Stimulated activated CD4-positive, alpha-beta T cell treated with anti-CD3 and anti-CD28 coated beads, TNF-alpha, amount 100 ng/mL, for 24 hours (primary cell): ENCODE measurements at places on chromosomes 3 and 15.

DNA sequence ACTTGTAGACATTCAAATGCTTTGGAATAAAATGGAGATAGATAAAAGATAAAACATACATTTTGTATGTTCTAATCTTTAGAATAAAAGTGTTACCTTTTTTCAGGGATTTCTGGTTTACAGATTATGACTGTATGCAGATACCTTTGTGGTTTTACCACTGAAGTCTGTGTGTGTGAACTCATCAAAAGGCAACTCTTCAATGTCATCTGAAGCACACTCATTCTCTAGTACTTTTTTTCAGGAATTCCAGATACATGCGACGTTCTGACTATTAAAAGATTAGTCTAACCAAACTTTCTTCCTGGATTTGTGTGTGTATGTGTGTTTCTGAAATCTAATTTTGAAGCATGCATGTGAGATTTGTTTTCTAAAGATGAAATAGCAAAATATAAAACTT, 188.6 kb downstream of the NLGN1 start:
- no peak for DNase-seq

GRCh38 chr3:157384031-157384430, 52.6 kb upstream of the PTX3 start:
- no peak for DNase-seq

DNA sequence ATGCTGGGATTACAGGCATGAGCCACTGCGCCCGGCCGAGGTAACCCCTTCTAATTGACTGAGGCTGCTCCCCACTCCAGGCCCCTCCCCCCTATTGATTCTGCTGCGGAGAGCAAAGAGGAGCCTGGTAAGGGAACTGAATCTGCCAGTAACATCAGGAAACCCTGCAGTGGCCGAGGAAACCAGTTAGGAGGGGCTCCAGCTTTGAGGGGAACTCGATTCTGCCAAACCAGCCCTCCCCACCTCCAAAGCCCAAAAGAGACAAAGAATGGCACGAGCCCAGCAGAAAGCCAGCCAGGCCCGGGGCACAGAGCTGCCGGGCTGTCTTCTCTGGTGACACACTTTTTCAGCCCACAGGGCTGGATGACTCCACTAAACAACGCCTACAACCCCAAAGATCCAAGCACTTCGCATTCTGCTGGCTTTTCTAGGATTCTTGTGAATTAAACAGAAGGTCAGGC, 15.0 kb upstream of the ACAD9 start:
- DNase-seq, result no peak

DNA sequence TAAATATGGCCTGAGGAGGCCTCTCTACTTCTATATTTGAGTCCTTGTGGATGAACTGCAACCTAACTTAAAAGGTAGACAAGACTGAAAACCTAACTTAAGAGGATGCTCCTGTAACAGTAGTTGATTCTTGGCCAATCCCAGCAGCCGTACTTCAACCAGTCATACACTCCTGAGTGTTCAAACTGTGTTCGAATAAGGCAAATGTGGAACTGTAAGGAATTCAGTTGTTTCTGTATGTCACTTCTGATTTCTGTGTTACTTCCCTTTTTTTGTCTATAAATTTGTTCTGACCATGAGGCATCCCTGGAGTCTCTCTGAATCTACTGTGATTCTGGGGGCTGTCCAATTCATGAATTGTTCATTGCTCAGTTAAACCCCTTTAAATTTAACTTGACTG, 20.5 kb downstream of the GALK2 start:
- no peak for DNase-seq

DNA sequence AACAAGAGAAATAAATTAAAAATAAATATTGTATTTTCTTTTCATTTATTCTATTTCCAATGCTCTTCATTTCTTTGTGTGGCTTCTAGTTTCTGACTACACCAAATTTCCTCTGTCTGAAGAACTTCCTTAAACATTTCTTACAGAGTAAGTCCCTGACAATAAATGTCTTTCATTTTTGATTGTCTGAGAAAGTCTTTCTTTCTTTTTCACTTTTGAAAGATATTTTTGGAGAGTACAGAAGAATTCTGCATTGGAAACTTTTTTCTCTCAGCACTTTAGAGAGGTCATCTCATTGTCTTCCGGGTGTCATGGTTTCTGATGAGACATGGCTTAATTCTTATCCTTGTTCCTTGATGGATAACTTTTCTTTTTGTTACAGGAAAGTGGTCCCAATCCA, 119.6 kb downstream of the MOBP start:
- DNase-seq, result no peak

- no peak for DNase-seq
These were observed 21.8 kb upstream of the BCHE start for GRCh38 chr3:165859061-165859460.

DNA sequence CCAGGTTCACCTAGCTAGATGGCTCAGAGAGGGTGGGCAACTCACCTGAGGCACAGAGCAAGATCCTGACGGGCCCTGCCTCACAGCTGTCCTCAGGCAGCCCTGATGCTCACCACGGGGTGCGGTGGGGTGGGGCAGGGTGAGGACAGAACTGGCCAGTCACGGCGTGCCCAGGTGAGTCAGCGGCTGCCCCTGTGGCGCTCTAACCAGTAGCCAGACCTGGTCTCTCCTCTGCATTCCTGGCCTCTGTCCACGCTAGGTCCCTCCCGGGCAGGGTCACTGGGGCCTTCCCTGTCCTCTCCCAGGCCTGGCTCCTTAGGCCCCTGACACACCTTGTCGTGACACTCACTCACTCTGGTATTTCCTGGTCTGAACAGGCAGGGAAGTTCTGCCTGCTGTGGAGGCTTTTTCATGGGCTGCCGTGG, 901 bp downstream of the ALS2CL start:
- no peak for DNase-seq

DNA sequence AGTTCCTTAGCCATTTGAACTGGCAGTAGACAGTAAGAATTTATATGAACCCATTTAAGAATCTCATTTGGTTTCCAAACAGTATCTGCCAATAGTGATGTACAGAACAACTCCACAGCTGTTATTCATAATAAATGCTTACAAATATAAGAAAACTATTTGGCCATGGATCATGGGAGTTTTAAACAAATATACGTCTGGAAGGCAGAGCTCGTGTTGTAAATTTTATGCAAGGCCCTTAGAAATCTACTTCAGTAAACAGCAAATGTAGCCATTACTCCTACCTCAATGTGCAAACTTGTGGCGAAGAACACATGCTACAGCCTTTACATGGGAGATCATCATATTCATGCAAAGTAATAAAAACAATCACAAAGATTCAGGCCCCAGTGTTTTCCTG, 65.3 kb upstream of the NANOGP8 start:
- DNase-seq, result no peak

- DNase-seq, result no peak
These were observed 3.0 kb upstream of the NECTIN3 start for GRCh38 chr3:111068574-111068973.

- no peak for DNase-seq
These were observed 1082.6 kb upstream of the EPHA6 start for GRCh38 chr3:95731753-95732152.

GRCh38 chr3:100546020-100546744, 53.8 kb downstream of the TMEM45A start:
- DNase-seq, result no peak

DNA sequence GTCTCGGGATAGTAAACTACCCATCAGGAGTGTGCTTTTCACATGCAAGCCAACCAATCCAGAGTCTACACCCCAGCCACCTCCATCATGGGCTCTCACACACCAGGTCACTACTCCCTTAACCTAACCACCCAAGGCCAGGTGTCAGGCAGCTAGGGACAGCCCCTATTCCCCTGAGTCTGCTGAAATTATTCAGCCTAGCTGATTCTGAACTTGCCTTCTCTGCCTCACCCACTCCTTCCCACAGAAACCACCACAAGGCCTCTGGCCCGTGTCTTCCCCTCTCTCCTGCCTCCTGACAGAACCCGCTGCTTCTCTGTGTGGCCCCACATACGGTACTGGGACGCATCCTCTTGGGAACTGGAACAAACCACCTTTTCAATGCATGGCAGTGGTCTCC, 82.1 kb downstream of the PCSK6 start:
- no peak for DNase-seq

GRCh38 chr3:13420831-13421765, 976 bp upstream of the NUP210 start:
- peak; percentile 73 for DNase-seq

DNA sequence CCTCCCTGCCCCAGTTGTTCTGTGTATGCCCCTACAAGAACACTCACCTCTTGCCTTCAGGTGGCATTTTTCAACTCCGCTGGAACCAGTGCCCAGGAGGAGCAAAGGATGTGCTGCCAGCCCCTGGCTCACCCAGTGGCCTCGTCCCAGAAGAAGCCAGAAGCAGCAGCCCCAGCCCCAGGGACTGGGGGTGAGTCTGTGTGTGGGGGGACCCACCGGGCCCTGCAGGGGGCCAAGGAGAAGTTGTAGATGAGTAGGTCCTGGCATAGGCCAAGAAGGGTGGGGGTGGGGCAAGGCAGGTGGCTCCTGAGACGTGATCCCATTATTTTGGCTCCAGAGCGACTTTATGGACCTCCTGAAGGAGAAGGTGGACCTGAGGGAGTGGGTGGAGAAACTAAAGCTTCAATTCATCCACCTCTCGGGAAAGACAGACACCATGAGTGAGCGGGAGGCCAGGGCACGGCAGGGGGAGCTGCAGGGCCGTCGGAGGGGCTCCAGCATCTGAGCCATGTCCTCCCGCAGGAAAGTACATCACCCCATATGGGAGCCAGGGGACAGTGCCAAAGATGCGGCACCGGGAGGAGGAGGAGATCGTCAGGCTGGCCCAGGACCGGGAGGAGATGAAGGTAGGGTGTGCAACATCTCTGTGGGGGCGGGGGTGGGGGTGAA, 29.3 kb downstream of the NGRN start:
- no peak for DNase-seq
